Urinary bladder (tissue), 4 donors: ENCODE measurements at places on chromosomes 16 and 17. TPM values are rescaled to one million over a fixed set of nuclear protein-coding genes. Genes with fewer than 3 reads are reported as not detected.

The CLEC18A gene
- 0.33 TPM for polyA plus RNA-seq

The FAM20A gene
- polyA plus RNA-seq: 5.4 TPM

The SLC26A11 gene
- polyA plus RNA-seq: 14.2 TPM

DNA sequence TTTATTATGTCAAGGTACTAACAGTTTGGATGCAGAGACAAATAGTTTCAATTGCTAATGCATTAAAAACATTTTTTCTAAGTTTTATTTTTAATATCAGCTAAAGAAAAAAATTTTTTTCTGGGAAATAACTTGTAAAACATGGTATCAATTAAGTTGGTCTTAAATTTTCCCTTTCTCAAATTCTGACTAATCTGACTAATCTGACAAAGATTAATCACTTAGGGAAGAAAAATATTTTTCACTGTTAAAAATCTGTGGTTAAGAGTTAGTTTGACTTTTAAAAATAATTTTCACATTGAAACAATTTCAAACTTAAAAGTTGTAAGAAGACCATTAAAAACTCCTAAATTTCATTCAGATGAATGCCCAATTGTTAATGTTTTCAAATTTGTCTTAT is 74.6 kb downstream of the MYO1D start:
- no peak for DNase-seq

GRCh38 chr17:81203136-81203535 is 19.6 kb downstream of the CEP131 start:
- no peak for DNase-seq
